ENCODE measurements at places on chromosomes 5 and 9.

DNA sequence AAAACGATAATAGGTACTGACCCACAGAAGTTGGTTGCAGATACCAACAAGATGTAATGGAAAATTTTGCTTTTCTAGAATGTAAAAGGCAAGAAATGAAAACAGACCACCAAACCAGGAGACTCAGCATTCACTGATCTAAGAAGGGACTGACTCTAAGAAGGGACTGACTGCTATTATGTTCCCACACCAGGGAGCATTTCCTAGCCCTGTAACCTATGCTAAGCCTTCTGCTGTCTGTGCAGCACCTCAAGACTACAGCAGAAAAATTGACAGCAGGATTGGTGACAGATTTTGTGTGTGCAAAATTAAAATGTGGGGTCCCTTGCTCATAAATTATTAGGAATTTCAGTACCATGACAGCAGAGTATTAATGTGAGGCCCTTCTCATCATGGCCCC is 154.8 kb downstream of the GABRB2 start:
- DNase-seq, result no peak

DNA sequence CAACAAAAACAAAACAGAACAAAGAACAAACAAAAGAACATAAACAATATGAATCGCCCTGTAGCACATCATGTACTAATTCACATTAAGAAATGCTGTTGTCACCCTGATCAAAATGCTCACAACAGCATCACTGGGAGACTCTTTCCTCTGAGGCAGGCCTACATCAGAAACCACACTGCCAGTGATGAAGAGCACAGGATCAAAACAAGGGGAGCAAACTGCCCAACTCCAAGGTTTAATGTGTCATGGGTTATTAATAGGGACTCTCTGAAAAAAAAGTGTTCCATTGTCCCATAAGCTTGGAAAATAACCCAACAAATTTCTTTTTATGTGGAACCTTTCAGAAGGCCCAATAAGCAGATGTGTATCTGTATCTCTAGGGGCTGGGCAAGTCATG is 74.2 kb downstream of the PTPN3 start:
- DNase-seq, result no peak

- DNase-seq, result no peak
Observed at GRCh38 chr9:104890433-104890770, 37.6 kb downstream of the ABCA1 start.

GRCh38 chr5:133863857-133864585 is 104.4 kb downstream of the C5orf15 start:
- DNase-seq, result no peak

DNA sequence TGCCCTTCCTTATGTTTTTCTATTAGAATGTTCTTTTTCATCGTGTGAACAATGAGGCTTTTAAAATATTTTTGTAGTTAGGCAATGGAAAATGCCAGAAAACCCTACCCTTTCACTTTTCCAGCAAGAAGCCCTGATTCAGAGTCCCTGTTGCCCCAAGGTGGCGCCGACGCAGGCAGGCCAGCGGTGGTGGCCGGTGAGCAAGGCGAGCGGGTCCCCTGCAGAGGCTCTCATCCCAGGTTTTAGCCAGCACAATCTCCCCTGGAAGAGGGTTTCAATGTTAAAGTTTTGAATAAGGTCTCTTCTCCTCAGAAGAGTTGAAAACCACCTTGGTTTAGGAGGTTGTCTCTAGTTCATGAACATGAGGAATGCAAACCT is 40.8 kb upstream of the CKMT2 start:
- DNase-seq, result no peak

DNA sequence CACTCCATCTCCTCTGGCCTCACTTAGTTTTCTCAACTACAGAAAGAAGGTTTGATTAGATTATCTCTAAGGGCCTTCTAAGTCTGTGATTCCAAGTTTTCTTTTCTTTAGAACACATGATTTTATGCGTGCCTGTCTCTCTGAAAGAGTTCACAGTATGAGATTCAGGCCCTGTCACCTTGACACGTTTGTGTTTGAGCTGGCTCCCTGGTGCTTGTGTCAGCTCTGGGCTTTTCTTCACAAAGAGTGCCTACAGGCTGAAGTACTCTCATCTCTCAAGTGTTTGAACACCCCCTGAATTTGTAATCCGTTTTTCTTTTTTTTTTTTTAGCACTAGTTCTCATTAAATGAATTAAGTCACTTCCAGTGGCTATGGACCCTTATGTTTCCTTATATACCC is 306.9 kb upstream of the C9orf72 start:
- DNase-seq, result no peak

DNA sequence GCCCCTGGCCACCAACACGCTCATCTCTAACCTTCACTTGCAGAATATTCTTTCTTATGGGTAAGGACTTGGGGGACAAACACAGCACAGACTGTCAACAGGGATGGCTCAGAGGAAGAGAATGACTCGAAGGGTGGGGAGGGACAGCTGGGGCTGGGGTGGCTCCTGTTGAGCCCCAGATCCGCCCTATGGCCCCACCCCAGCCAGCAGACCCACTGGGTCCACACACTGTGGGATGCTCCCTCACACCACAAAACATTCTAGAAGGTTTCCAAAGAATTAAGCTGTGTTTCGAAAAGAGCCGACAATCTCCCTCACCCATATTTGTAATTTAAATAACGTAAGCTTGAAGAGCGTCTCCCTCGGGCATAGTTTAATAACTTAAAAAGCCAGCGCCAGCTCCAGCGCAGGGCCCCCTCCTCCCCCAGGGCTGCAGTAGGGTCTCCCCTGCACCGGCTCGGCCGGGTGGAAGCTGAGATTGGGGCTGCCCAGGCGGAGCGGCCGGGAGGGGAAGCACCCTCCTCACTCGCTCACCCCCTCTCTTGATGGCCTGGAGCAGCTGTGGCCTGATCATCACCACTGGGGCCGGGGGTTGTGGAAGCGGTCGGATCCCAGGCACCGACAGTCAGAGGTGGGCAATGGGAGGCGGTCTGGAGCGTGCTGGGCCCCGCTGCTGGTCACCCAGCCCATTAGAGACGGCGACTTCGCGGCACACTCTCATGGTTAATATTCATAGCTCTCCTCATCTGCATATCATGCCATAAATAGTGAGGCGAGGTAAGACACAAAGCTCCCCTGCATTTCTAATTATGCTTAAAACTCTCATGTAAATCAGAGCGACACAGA is 37.6 kb downstream of the NACC2 start:
- no peak for DNase-seq

GRCh38 chr5:176754376-176754973 is 55.9 kb upstream of the UNC5A start:
- DNase-seq, result no peak

- DNase-seq, result no peak
Observed at GRCh38 chr9:89648247-89649000, 43.6 kb downstream of the GADD45G start.

DNA sequence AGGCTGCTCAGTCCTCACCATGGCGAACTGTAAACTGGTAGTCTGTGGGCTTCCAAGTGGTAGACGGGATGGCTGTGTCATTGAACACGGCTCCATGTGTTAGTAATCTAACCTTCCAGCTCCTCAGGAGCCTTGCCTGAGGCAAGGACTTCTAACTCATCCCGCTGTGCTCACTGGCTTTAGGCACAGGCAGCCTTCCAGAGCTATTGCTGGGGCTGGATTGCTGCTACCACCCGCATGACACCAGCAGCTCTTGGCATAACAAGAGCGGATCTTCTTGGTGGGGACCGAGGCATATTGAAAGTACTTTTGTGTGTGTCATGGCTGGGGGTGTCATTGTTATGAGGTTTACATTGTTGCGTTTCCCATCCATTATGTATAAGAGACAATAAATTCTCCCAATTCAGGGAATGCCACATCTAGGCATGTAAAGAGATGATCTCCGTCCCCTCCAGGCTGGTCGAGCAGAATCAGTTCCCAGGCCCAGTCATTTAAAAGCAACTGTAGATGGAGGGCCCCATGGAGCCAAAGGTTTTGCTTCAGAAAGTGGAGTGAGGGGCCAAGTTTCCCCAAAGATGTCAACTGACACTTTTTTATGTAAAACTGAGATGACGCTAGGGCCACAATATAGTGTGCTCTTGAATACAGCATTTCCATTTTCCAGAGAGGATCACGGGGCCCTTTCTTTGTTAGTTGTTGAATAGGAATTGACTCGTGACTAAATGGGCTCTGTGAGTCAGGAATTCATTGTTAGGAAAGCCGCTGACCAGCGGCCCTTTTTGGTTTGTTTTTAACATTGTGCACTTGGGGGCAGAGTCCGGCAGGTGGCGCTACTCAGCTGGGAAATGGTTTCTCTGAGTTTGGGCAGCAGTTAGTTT is 759.5 kb downstream of the TAF11L14 start:
- peak; percentile 63 for DNase-seq

- no peak for DNase-seq
Observed at GRCh38 chr5:168816661-168817060, 237.5 kb upstream of the PANK3 start.

DNA sequence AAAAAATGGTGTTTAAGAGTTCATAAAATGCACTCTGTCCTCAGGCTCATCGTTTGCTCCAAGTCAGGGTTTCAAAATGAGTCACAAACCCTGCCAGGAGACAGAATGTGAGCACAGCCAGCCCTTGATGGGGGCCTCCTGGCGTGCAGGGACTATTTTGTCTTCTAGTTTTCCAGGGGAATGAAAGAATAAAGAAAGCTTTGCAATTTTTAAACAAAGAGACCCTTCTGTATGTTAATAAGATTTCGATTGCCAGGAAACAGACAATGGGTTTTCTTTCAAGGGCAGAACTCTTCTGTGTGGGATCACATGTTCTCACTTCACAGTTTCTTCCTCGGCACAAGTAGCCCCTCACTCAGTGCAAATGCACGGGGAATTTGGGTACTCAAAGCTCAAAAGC is 121.4 kb upstream of the C6 start:
- no peak for DNase-seq

GRCh38 chr9:126326228-126327005 is at the start of gene MVB12B:
Gene MVB12B (plus strand): TSS chr9:126326829. CDS start chr9:126326930, 101 bp downstream.
- DNase-seq, result no peak

GRCh38 chr5:131998431-131999040 is 12.9 kb downstream of the ACSL6 start:
- DNase-seq, result no peak

DNA sequence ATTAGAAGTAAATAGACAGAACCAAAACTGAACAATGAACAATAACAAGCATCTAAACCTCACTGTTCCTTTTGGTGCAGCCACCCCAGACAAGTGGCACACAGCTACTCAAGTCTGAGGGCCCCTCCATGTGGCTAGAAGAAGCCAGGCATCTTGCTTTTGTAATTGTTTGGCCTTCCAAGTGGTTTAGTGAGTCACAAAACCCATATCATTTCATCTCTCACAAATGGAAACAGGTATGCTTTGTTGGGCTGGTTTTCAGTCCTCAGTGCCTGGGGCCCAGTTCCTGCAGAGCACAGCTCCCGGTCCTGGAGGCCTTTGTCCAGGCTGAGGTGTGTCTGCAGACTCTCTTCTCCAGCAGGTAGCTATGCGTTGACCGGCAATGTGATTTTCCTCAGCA is 16.7 kb downstream of the PRLR start:
- DNase-seq, result no peak

DNA sequence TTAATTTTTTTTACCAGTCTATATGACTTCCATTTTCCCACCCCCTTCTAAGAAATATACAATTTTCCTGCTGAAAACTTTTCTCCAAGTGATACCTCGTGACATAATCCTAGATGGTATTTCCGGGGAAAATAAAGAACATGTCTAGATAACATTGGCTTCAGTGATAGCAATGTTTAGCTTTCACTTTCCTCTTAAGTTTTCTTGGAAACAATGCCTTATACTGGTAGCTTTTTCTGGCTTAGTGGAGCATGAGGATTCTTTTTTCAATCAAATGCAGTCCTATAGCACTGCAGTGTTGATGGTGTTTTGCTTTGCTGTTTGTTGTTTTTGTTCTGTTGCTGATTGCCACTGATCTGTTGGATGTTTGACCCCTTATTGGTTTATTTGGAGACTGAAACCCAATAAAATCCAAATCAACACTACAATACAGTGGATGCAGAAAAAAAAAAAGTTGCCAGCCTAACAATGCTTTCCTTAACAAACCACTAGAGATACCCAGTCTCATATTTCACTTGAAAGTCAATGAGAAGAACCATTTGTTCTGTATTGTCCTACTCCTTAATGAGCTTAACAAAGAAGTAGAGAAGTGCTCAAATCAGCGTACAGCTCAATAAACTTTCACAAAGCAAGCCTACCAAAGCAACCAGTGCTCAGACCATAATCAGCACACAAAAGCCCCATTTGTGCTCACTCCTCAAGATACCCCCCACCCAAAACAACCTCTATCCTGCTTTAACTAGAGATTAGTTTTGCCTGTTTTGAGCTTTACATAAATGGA is 74.2 kb upstream of the GRAMD2B start:
- no peak for DNase-seq

DNA sequence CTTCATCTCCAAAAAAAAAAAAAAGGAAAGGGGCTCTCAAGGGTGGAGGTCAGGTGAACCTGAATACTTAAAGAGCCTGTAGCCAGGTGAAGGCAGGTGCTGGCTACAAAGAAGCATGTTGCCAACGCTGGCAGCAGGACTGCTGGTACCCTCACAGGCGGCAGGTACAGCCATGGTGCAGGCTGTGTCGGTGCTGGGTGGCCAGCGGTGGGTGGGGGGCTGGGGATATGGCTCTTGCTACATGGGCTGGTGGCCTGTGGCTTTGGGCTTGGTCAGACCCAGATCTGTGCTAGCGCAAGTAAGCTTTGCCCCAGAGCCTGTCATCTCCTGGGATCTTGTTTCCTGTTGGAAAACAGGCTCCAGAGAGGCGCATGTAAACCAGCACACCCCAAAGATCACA is 86.3 kb upstream of the PHYKPL start:
- DNase-seq, result no peak

DNA sequence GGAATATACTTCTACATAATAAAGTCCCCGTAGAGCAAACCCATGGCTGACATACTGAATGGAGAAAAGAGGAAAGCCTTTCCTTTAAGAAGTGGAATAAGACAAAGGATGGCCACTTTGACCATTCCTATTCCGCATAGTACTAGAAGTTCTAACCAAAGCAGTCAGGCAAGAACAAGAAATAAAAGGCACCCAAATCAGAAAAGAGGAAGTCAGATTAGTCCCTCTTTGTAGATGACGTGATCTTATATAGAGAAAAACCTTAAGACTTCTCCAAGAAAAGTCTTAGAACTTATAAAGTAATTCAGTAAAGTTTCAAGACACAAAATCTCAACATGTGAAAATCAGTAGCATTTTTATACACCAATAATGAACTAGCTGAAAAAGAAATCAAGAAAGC is 133.9 kb downstream of the GIN1 start:
- no peak for DNase-seq

- DNase-seq, result no peak
Observed at GRCh38 chr5:138305797-138306196, 25.8 kb downstream of the CDC25C start.

DNA sequence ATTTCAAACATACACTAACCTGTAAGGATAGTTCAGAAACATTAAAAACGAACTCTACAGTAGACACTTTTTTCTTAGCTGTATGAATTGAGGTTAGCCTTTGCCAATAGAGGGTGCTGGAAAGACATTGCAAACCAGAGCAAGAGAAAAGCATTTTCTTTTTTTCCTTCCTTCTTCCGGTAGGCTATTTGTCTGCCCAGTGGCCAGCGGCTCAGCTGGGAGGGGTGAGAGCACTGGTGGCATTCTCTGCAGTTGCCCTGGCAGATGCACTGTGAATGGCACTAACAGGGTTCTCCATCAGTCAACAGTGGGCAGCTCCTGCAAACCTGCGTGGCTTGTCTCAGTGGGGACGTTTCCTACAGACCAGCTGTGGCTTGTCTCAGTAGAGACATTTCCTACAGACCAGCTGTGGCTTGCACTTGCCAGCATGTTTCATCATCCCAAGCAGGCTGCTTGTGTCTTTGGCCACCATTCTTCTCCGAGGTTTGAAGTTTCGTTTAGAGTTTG is 984.5 kb upstream of the CDH18 start:
- no peak for DNase-seq

GRCh38 chr9:36923025-36923625 is 110.9 kb downstream of the PAX5 start:
- DNase-seq, result no peak
